ENCODE measurements at places on chromosomes 5 and 9.

DNA sequence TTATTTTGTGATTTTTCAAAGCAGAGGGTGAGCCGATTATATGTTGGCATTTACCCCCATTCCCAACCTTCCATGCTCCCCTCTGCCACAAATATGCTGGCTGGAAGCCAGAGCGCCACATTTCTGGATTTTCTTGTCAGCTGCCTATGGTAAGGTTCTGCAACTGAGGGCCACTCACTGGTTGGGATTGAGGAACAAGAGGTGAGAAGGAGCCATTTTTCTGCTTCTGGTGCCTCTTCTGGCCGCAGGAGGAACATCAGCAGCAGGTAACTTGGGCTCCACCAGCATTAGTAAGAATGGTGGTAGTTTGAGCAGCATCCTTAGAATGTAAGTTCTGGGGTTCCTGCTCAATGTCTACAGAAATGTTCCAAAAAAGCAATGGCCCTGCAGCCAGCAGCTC, 159.5 kb upstream of the MAST4 start:
- no peak for DNase-seq

- DNase-seq = no peak
Measured at GRCh38 chr9:98361645-98362044, 106.2 kb upstream of the TBC1D2 start.

- DNase-seq = no peak
Measured at GRCh38 chr5:181184845-181185216, 20.2 kb downstream of the TRIM7 start.

DNA sequence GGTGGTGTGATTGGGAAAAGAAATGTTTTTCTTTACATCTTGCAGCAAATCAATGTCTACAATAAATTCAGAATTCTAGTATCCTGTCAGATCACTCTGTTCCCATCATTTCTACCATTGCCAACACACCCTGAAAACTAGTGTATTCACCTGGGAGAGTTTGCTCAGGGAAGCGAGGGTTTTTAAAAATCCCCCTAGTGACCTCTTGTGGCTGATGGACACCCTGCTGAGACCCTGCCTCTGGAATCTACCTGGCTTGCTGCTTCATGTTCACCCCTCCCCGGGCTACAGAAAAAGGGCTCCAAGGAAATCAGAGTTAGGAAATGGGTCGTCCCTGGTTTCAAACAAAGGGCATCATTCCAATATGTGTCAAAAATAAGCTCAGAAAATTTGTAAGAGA, 21.4 kb upstream of the ALDOB start:
- DNase-seq = no peak

- DNase-seq = no peak
Measured at GRCh38 chr5:149283626-149284480, 12.2 kb downstream of the AFAP1L1 start.

GRCh38 chr9:104748359-104749031, 1.0 kb downstream of the NIPSNAP3A start:
- DNase-seq = peak; percentile 18

- DNase-seq = peak; percentile 79
Measured at GRCh38 chr5:138354926-138355378, 2.5 kb downstream of the KDM3B start.

- DNase-seq = peak; percentile 31
Measured at GRCh38 chr9:5551368-5552150, 41.2 kb downstream of the PDCD1LG2 start.

DNA sequence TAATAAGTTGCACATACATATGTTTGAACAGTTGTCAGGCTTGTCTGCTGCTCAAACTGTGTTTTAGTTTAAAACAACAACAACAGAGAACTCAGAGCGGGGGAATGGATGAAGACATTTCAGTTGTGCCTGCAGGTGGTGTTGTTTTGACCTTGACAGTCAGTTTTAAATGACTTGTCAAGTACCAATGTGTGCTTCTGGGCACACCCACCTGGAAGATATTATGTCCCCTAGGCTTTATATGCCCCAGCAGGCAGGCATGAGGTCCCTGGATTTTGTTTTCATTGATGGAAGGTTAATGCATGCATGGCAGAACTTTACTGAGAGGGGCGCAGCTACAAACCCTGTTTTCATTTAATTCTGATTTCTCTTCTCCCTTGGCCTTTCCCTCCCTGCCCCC, 84.6 kb downstream of the AOPEP start:
- DNase-seq = no peak

GRCh38 chr5:132665574-132666080, 7.7 kb downstream of the IL13 start:
- DNase-seq = no peak

- DNase-seq = no peak
Measured at GRCh38 chr5:88884608-88884877, 1.6 kb upstream of the MEF2C start.

GRCh38 chr9:99056886-99057664, 47.8 kb upstream of the TGFBR1 start:
- DNase-seq = peak; percentile 86

- no peak for DNase-seq
Measured at GRCh38 chr9:121782514-121783110, 131.2 kb downstream of the DAB2IP start.

- DNase-seq = peak; percentile 54
Measured at GRCh38 chr5:8756498-8757084, 789.3 kb downstream of the SEMA5A start.

GRCh38 chr5:1833264-1834021, 32.2 kb downstream of the NDUFS6 start:
- no peak for DNase-seq

- peak; percentile 71 for DNase-seq
Measured at GRCh38 chr5:178388386-178389025, 155.9 kb upstream of the PHYKPL start.

- no peak for DNase-seq
Measured at GRCh38 chr5:15835514-15835913, 335.5 kb downstream of the FBXL7 start.

DNA sequence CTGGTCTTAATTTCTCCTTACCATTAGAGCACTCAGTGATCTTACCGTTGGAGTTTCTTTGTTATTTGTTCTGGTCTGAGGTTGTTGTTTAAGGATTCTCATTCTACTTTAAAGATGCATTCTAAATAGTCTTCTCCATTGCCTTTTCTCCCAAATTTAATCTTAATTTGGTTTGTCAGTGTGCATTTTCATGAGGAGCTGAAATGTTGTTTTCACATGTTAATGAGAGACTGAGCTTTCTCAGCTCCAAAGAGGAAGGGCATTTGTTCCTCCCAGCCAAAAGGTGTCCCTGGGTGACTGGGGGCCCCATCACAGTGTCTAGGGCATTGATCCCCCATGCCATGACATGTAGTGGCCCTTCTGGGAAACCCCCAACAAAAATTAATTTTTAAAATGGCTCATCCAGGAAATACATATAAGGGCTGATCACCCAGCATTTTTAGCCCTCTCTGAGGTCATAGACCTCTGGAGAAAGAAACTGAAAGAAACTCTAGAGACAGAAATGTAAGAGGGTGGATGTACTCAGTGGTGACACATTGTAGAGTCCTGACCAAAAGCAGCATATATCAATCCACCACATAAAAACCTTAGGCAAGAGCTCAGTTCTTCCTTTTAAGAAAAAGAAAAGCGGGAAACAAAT, 240.4 kb upstream of the RAI14 start:
- DNase-seq = peak; percentile 25

DNA sequence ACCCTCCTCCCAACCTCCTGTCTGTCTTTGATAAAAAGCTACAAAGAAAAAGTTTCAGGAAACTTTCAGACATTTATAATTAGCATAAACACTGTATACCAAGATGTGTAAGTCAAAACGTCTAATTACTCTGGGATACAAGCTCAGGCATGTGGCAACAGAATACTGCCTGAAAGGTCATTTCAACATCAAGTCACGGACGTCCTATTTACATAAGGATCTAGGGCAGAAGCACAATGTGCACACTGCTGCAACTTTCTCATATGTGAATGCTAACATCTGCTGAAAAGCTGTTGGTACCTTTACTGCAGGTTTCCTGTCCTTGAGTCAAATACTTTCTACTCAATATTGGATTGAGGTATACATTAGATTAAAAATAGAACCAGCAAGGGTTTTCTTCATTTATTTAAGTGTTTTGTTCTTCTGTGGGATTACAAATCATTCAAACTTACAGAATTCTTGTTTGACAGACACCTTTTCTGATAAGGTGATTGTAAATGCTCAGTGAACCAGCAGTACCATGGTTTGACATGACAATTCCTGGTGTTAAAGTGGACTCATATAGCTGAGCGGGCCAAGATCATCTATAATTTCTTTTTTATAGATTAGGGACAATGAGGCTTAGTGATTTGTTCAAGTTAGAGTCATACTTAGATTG, 36.8 kb downstream of the ELL2 start:
- DNase-seq = peak; percentile 28

DNA sequence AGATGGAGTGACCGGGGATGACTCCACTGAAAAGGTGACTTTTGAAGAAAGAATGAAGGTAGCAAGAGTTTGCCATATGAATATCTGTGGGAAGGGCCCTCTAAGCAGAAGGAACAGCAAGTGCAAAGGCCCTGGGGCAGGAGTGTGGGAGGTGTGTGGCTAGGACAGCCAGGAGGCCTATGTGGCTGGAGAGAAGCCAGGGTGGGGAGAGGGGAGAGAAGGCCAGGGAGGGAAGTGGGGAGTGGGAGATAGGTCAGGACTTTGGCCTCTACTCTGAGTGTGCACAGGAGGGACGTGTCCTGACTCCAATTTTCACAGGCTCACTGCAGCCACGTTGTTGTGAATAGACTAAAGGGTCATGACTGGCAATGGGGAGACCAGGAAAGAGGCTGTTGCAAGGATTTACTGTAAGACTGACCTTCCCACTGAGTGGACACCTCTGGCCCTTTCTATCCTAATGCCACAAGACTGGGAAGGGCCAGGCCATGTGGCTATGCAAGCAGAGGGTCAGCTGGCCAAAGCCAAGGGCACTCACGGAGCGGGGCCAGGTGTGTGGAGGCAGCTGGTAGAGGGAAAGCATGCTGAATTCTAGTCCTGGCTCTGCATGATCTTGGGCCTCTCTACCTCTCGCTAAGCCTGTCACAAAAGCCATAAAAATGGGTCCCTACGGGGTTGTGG, 172.4 kb downstream of the PAX5 start:
- DNase-seq = no peak

DNA sequence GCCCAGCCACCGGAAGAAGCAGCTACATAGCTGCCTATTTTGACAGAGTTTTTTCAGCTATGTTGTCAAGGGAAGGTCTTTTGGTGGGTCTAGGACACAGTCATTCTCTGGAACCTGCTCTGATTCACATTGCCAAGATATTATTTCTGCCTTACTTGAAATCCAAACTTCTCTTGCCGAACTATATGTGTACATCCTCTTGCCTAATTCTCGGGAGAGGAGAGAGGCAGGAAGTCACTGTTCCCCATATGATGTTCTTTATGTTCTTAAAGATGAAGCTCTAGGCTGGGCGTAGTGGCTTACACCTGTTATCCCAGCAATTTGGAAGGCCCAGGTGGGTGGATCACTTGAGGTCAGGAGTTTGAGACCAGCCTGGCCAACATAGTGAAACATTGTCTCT, 8.6 kb downstream of the TMEM252 start:
- DNase-seq = no peak

DNA sequence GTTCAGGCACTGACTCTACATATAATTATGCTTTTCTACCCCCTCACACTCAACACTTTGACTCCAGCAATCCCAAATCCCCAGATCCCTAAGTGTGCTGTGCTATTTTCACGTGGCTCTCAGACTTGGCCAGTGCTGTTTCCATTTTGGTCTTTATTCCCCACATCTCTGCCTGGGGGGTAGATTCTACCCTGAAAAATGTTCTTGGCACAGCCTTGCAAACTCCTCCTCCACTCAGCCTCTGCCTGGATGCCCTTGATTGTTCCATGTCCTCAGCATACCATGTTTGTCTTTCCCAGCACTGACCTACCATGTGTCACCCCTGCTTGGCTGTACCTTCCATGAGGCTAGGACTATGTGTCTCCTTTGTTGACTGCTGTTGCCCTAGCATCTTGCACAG, 43.0 kb downstream of the FXN start:
- peak; percentile 18 for DNase-seq

GRCh38 chr9:22148876-22149637, 140.0 kb upstream of the CDKN2B start:
- DNase-seq = peak; percentile 49

DNA sequence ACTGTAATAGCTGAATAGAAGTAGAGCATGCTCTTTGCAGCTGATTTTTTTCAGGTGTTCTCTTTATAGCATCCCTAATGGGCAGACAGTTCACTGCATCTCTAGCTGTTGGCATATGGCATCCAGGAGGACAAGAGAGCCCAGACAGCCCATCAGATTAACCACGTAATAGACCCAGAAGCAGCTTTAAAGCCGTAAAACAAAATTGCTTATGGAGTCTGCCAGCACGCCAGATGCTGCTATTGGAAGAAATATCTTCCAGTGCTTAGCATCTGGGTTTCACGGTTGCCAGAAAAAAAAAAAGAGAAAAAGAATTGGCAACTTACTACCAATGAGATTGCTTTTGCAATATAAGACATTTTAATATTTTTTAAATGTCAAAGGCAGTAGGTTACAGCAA, 869.4 kb upstream of the NUDT12 start:
- DNase-seq = peak; percentile 49

DNA sequence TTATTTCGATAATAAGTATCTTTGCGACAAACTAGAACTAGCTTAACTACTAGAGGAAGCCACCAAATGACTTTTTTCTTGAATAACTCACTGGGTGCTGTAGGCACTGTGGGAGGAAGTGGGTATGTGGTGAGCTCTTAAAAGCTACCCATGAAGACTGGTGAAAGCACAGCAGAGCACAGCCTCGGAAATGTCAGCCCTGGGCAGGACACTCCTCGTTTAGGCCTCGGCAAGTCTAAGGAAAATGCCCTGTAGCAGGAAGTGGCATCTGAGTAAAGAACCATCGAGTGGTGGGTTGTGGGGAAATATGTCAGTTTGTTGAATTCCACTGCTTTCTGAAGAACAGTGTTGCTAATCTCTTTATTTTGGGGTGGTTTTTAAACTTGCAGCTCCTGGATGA, 44.0 kb upstream of the NCS1 start:
- no peak for DNase-seq

- DNase-seq = peak; percentile 77
Measured at GRCh38 chr5:78530342-78531096, 118.1 kb downstream of the LHFPL2 start.

GRCh38 chr5:146669656-146670055, 153.7 kb upstream of the GPR151 start:
- peak; percentile 10 for DNase-seq

- DNase-seq = no peak
Measured at GRCh38 chr9:99078717-99079116, 26.2 kb upstream of the TGFBR1 start.

DNA sequence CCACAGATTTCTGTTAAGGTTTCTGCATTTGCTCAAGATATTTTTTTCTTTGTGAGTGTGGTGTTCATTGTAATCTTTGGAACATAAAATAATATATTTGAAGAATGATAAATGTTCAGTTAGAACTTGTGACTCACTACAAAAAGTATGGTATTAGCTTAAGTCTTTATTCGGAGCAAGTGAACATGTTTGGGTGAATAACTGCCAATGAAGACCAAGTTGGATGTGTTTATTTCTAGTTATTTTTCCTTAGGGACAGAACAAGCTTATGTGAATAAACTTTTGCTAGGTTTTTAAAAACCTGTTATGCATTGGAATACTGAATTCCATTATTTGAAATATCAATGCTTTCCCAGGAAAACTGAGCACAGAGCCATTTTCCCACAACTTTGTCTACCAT, 418.6 kb downstream of the SLCO4C1 start:
- DNase-seq = no peak

GRCh38 chr5:62178258-62178657, 127.7 kb upstream of the KIF2A start:
- DNase-seq = no peak

GRCh38 chr9:136078024-136078423, 17.1 kb downstream of the NACC2 start:
- no peak for DNase-seq
